ENCODE measurements at places on chromosomes 12 and 14.

DNA sequence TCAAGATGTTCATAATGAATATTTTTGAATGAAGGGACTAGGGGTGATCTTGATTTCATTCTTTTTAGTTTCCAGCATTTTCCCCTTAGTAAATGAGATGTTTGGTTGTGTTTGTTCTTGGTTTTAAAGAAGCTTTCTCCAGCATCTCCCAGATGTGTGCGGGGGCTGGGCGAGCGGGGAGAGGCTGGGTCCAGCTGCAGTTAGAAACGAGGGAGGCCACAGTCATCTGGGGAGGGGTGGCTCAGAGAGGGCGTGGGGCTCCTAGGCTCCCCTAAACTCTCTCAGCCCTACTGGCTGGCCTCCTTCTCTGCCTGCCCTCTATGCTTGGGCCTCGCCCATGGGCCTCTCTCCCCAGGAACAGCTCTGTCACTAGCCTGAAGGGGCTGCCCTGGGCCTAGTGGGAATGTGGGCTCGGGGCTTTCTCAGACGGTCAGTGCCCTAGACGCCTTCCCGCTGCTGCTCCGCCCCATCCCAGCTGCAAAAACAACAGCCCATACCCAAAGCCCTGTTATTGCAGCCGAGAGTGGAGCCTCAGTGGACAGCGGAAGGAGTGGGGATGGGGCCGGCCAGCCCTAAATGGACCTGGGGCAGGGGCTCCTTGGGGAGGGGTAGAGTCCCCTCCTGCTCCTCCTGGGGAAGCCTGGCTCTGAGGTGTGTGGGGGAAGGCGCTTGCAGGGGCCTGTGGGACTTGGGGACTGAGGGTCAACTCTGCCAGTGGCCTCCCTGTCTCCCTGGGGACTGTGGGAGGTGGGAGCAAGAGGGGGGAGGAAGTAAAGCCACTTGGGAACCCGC, 18.3 kb upstream of the EIF2B2 start:
- DNase-seq = peak; percentile 39

- DNase-seq = no peak
Observed at GRCh38 chr12:125742413-125742812, 677.2 kb downstream of the AACS start.

DNA sequence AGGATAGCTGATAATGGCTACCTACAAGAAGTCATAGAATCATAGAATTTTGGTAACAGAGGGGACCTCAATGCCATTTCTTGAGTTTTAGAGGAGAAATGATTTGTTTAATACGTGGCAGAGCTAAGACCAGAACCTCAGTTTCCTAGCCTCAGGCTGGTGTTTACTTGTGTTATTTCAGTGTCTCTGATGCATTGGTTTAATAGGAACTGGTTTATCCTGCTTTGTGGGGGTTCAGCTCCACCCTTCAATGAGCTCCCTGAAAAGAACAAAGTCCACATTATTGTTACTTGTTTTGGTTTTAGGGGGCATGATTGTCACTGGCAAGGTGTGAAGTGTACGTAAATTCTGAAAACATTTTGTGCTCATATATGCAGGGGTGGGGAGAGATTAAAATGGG, 55.4 kb downstream of the AKAP6 start:
- DNase-seq = no peak

DNA sequence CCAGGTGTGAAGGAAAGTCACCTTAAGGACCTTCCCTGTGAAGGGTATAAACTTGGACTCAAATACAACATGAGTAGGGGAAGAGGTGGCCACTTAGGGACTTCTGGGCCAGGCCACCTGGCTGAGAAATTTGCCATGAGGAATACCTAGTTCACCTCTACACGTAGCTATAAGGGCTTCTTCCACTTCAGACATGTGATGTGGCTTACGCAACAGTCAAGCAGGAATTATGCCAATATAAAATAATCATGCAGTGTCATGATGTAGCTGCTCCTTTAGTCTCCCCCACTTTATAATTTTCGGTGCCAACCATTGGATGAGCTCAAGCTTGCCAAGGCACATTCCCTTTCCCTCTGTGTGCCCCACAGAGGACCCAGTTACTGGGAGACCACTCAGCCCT, 166.6 kb upstream of the BCL2L14 start:
- no peak for DNase-seq

GRCh38 chr12:69392179-69392928, 32.8 kb downstream of the YEATS4 start:
- no peak for DNase-seq

- no peak for DNase-seq
Observed at GRCh38 chr12:54021432-54022013, 6.7 kb upstream of the HOXC6 start.

DNA sequence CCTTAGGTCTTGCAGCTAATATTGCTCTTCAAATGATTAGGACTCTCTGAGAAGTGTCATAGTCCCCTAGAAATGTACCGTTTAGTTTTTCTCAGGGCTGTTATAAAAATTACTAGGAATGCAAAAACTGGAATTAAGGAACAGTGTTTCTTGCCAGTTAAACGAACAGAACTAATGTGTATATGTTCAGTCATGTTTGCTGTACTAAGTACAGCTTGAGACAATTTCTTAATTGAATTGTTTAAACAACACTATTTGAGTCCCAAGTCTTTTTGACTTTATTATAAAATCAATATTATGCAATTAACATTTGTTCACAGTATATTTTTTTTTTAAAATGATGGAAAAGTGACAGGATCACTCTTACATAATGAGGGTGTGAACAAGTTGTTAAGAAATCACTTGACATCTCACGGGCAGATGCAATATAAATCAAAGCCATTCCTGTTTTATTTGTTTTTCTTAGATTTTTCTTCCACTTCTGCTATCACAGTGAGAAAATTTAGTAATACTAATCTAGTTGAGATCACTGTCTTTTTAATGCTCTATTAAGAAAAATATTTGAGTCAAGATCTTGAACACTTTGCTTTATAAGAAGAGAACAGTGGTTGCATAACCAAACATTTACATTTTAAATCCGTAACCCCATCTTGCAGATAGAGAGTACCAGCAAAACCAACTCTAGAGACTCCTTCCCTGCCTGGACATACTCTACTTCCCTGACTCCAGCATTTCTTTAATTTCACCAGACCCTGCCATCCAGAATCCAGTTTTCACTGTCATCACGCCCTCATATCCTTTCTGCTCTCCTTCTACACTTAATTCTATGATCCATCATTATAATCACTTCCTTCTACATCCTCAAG, 140.7 kb upstream of the KITLG start:
- no peak for DNase-seq

DNA sequence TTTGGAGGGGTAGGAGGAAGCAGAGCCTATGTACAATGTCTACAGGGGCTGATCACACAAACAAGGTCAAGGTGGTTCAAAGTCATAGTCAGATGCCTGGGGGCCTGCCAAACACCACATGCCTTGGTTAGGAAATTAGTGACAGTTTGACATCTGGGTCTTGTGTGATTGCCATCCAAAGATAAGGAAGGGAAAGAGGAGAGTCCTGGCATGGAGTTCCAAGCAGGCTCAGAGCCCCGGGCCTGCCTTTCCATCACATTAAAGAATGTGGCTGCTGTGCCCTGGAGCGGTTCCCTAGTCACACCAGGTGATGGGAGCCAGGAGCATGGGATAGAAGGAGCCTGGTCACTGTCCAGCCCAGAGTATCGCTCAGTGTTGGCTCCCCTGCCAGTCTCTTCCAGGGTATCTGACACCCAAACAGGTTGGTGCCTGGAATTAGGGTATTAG, 53.6 kb upstream of the BCL2L14 start:
- no peak for DNase-seq

- no peak for DNase-seq
Observed at GRCh38 chr12:45599196-45599595, 130.3 kb upstream of the ARID2 start.

- DNase-seq = no peak
Observed at GRCh38 chr14:82836256-82836950, 1302.8 kb upstream of the SEL1L start.

DNA sequence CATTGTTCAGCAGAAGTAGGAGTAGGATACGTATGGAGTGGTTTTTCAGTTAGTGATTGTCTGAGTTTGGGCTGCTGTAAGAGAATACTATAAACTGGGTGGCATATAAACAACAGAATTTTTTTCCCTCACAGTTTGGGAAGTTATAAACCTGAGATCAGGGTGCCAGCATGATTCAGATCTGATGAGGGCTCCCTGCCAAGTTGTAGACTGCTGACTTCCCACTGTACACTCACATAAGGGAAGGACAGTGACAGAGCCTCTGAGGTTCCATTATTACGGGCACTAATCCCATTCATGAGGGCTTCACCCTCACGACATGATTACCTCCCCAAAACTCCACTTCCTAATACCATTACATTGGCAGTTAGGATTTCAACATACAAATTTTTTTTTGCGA, 50.7 kb downstream of the ACSM4 start:
- DNase-seq = no peak

DNA sequence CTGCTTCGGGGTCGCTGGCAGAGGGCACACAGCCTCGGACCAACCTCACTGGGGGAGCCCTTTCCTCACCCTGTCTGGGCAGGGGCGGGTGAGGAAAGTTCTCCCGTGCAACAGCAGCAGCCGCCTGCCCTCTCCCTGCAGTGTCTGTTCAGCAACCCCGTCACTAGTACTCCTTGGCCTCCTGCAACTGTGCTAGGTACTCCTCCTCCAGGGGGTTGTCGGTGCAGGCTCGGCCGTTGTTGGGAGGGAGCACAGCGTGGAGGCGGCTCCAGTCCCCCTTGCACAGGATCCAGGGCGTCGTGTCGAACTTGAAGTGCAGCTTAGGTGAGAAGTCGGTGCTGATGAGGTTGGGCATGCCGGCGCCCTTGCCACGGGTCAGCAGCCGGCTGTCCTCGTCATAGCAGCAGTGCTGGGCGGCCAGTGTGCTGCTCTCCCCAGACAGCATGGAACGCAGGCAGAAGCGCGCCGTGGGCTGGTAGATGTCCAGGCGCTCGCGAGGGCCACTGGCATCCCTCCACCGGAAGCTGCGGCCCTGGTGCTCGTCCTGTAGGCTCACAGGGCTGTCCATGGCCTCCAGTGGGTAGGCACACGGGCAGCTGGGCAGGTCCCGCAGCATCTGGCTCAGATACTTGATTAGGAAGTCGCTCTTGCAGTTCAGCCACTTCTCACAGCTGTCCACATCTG, 17.7 kb downstream of the AHSA1 start:
- DNase-seq = no peak

DNA sequence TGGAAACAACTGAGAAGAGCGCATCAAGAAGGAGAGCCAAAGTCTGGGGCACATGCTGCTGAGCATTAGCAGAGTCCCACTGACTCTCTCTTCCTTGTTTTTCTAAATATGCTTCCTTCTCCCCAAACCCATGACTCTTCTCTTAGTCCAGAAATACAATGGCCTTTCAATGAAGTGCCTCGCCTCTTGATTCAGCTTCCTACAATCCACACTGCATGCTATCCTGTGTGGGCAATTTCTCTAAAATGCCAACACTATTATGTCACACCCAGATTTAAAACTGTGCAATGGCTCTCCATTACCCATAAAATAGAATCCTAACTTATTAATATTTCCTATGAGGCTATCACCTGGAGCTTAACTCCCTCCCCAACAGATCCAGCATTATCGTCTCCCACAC, 198.6 kb downstream of the RPAP3 start:
- DNase-seq = no peak

DNA sequence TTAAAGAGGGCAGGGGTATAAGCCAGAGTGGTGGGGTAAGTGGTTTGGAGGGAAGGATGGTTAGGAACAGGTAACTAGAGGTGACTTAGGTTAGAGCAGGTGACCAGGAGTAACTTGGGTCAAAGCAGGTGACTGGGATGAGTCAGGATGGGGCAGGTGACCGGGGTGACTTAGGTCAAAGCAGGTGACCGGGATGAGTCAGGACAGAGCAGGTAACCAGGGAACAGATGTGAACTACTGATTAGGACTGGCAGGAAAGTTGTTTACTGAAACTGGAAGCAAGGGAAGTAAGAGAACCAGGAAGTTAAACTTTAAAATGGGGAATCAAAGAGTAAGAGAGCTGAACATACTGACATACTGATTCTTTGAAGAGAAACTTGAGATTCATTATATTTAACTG, 57.4 kb downstream of the FSCB start:
- no peak for DNase-seq

- peak; percentile 68 for DNase-seq
Observed at GRCh38 chr12:1644534-1645438, 15.8 kb downstream of the WNT5B start.

- no peak for DNase-seq
Observed at GRCh38 chr14:64591809-64592208, 42.0 kb downstream of the PPP1R36 start.

DNA sequence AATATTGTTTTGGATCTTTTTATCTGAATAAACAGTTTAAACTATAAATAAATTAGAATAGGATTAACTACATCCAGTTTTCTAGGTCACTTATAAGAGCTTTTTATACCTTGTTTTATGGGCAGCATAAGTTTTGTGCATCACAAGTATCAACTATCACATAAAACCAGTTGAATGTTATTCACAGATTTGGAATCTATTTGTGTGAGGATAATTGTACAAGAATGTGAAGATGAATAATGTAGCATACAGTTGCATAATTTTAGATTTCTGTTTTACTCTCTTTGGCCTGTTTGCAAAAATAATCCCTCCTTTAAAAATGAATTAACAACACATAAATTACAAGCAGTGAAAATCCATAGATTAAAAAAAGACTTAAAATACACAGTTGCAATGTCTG, 88.8 kb downstream of the SCFD1 start:
- no peak for DNase-seq

DNA sequence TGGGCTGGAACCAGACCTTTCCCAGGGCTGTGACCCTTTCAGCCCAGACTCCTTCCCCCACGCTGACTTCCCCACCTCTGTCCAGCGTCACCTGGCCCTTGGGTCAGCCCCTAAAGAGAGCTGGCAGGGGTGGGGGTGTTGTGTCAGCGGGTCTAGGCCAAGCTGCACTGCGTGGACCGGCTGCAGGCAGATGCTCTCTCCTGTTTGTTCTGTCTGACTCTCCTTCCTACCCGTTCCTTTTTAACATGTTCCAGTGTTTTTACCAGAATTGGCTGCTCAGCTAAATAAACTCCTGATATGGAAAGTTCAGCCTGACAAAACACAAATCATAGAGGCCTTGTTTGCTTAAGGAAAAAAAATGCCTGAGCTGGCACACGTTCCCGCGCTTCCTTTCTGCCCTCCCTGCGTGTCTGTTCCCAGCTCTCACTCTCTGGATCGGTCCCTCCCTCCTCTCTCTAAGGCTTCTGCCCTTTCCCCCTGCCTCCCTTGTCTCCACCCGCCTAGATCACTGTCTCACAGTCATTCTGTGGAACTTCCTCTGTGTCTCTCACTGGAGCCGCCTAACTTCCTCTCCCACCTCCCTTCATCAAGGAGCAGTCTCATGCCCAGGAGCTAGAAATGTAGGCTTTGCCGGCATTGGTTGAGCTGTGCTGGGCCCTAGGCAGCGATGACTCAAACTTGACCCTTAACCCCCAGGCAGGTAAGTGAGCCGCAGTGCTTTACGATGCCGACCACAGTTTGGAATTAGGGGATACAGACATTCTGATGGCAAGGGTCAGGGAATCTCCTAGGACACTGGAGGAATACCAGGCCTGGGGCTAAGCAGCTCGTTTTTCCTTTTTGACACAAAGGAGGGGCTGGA, 15.5 kb upstream of the MLXIP start:
- peak; percentile 79 for DNase-seq
